ENCODE measurements at places on chromosomes 1 and 21. TPM values are rescaled to one million over a fixed set of nuclear protein-coding genes. Genes with fewer than 3 reads are reported as not detected.

DNA sequence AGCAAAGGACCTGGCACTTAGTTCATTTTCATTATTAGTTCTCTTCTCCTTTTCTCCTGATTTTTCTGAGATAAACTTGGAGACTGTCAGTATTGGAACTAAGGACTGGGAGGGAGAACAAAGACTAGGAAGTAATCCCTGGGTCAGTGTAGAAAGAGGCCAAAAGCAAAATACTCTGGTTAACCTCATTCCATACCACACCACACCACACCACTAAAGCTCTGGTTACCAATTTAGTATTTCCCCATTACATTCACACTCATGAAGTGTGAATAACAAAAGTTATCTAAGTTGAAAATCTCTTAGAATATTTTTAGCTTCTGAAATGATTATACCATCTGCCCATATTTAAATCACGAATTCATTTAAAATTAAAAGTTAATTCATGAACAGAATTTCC, 68.9 kb upstream of the DMRTA2 start:
- H3K36me3 ChIP-seq, result peaks cover 3% of the 10 kb centered on the region
- no peaks in the 10 kb centered on the region for H3K27me3 ChIP-seq
- no peaks in the 10 kb centered on the region for H3K4me1 ChIP-seq
- no peak overlapping the region for H3K4me3 ChIP-seq

DNA sequence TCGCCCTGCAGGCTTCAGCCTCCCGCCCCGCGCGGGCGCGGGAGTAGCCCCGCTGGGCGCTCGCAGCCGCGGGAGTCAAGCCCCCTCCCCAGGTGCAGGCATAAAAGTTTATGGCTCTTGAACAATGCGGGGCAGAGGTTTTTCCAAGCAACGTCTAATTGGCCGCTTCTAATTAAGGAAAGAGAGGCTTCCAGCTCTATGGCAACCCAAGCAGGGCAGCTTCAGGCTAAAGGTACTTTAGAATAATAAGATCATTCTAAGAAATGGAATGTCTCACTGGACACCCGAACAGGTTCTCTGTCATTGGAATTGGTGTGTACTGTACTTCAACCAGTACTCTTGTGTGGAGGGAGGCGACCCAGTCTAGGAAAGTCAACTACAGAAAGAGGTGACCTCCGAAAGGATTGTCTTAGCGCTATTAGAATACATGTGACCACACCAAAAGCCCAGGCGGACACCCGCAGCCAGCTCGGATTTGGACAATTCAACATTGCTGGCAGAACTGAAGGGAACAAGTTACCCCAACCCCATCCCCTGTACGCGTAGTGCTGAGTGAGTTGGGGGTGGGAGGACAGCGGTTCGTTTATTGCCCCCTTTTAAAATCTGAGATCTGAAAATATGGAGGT, 12.5 kb downstream of the NR5A2 start:
- no peaks in the 10 kb centered on the region for H3K36me3 ChIP-seq
- no peak overlapping the region for H3K27ac ChIP-seq
- no peak for DNase-seq
- H3K4me1 ChIP-seq, result peaks cover 47% of the 10 kb centered on the region

DNA sequence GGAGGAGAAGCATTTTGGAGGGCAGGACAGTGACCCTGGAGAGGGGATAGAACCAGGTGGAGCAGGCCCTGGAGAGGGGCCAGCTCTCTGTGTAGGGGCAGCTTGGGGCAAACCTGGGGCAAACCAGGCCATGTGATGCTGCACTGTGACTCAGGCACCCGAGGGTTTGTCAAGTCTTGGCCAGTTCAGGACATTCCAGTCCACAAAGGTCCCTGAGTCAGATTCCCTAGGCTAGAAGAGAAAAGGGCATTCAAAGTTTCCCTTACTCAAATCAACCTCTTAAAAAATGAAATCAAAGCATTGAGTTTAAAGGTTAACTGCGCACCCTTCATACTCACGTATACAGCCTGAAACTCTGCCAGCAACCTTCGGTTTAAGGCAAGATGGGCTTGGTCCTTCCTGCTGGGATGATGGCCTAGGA, 25.2 kb upstream of the PLA2G2C start:
- no peak for DNase-seq
- no peaks in the 10 kb centered on the region for H3K36me3 ChIP-seq
- no peaks in the 10 kb centered on the region for H3K4me1 ChIP-seq
- H3K27ac ChIP-seq, result no peak overlapping the region

- H3K4me3 ChIP-seq, result no peak overlapping the region
- no peaks in the 10 kb centered on the region for H3K27me3 ChIP-seq
- H3K4me1 ChIP-seq, result peaks cover 31% of the 10 kb centered on the region
- H3K36me3 ChIP-seq, result peaks cover 7% of the 10 kb centered on the region
- no peak for DNase-seq
Observed at GRCh38 chr21:42006765-42007164, 3.4 kb downstream of the ZBTB21 start.

GRCh38 chr1:44534771-44535170, 129.7 kb downstream of the RNF220 start:
- peaks cover 24% of the 10 kb centered on the region for H3K4me1 ChIP-seq
- no peak overlapping the region for H3K27ac ChIP-seq
- DNase-seq, result no peak
- H3K27me3 ChIP-seq, result no peaks in the 10 kb centered on the region

- H3K36me3 ChIP-seq, result no peaks in the 10 kb centered on the region
- H3K4me3 ChIP-seq, result no peak overlapping the region
- peaks cover 61% of the 10 kb centered on the region for H3K27me3 ChIP-seq
Observed at GRCh38 chr1:53078333-53079101, 16.5 kb downstream of the PODN start.

DNA sequence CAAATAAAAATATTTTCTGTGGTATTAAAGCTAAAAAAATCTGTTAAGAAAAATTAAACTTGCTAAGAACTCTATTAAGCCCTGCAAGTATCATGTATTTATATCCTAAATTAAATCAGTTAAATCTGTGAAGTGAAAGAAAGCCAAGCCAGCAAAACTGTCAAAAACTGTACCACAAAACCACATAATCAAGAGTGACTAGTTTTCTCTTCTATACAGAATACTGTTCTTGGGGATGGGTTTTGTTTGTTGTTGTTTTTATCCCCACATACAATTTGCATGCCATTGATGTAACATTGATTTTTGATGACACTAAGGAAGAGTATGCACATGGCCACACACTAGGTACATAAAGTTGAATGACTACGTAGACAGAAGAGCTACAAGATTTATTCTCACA, 20.4 kb downstream of the DPH5 start:
- no peaks in the 10 kb centered on the region for H3K27me3 ChIP-seq
- H3K36me3 ChIP-seq, result no peaks in the 10 kb centered on the region
- H3K4me3 ChIP-seq, result no peak overlapping the region
- no peak overlapping the region for H3K27ac ChIP-seq
- DNase-seq, result no peak

DNA sequence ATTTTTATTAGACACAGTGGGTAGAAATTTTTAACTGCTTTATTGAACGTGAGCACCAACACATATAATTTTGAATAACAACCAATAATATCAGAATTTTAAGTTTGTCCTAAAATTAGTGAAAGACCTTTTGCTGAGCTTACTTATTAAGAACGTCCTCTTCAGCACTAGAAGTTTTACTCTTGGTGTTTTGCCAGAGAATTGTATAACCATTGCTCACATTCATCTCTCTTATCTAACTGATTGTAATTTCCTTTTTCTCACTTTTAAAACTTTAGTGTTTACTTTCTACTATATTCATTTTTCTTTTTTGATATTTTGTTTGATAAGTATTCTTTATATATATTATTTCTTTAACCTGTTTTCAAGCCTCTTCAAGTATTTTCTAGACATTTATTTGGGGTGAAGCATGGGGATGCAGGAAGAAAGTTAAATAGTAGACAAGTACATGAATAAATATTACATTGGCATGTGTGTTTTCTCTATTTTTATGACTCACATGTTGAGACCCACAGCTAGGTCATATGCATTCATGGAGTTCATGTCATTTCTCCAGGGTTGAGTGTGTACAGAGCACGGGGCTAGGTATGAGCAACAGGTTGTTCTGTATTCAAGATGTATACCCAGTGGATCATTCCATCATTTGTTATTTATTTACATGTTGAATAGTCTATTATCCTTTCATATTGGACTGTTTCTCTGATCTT, 90.6 kb downstream of the ATP6V1G3 start:
- H3K4me3 ChIP-seq, result no peak overlapping the region
- H3K27ac ChIP-seq, result no peak overlapping the region
- no peaks in the 10 kb centered on the region for H3K27me3 ChIP-seq
- DNase-seq, result no peak

- H3K4me1 ChIP-seq, result no peaks in the 10 kb centered on the region
- H3K4me3 ChIP-seq, result no peak overlapping the region
- H3K27me3 ChIP-seq, result no peaks in the 10 kb centered on the region
- no peak overlapping the region for H3K27ac ChIP-seq
- DNase-seq, result peak; percentile 22
- H3K36me3 ChIP-seq, result no peaks in the 10 kb centered on the region
Observed at GRCh38 chr1:223444411-223444810, 51.2 kb downstream of the CCDC185 start.

GRCh38 chr1:240164742-240165141, 73.1 kb downstream of the FMN2 start:
- no peaks in the 10 kb centered on the region for H3K4me1 ChIP-seq
- no peaks in the 10 kb centered on the region for H3K36me3 ChIP-seq
- DNase-seq, result no peak

- no peak overlapping the region for H3K4me3 ChIP-seq
- H3K27me3 ChIP-seq, result no peaks in the 10 kb centered on the region
- H3K4me1 ChIP-seq, result no peaks in the 10 kb centered on the region
- H3K36me3 ChIP-seq, result no peaks in the 10 kb centered on the region
- no peak overlapping the region for H3K27ac ChIP-seq
- DNase-seq, result no peak
Observed at GRCh38 chr1:55981010-55981650, 598.2 kb downstream of the PLPP3 start.

DNA sequence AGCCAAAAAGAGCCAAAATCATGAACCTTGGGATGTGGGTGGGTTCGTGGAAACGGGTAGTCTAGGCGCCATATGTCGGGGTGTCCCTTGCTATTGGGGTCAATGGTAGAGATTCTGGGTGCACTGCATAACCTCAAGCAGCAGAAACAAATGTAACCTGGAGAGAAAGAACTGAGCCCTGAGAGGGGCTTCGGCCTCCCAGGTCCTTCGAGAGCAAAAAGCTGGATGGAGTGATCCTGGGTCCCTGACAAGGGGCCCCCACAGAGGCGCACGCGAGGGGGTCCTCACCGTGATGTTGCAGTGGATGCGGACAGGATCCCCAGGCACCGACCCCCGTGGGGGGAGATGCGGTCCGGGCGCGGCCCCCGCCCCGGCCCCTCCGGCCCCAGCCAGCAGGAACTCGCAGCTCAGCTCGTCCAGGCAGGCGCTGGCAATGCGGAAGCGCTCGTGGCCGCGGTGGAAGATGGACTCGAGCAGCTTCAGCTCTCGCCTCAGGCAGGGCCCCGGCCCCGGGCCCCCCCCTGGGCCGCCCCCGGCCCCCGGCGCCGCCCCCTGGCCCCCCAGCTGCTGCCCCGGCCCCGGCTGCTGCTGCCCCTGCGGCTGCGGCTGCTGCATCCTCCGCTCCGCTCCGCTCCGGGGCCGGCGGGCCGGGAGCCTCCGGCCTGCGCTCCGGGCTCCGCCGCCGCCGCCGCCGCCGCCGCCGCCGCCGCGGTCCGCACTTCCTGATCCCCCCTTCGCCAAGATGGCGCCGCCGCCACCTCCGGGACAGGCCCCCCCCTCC, at the start of gene UBE2Q1:
UBE2Q1 (minus strand) TSS at position 724 of the 781 bp plus-strand sequence; CDS start at position 615, 109 bp downstream.
- peaks cover 34% of the 10 kb centered on the region for H3K4me1 ChIP-seq
- no peaks in the 10 kb centered on the region for H3K27me3 ChIP-seq

DNA sequence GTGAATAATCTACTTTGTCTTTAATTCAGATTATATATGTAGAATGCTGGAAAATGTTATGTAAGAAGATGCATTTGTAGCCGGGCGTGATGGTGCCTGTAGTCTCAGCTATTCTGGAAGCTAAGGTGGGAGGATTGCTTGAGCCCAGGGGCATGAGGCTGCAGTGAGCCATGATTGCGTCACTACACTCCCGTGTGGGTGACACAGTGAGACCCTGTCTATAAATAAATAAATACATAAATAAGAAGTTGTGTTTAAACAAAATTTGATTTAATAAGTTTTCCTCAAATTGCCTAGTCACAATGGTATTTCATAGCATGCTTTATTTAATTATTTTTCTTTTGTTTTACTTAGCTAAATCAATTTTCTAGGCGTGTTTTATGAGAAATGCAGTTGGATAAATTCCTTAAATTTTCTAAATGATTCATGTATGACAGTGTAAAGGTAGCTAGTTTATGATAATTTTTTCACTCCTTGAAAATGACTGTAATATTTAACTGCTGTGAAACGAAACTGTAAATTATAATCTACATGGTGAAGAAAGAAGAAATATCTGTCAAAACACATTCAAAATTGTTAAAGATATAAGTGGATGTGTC, 232.6 kb downstream of the SRGAP2C start:
- H3K27me3 ChIP-seq, result no peaks in the 10 kb centered on the region
- no peak overlapping the region for H3K4me3 ChIP-seq
- DNase-seq, result no peak

GRCh38 chr1:31239653-31240241, at the start of gene NKAIN1:
TSS of gene NKAIN1 (minus strand) at chr1:31239887. CDS start at chr1:31239547, 340 bp downstream.
- DNase-seq, result no peak
- H3K4me3 ChIP-seq, result peak within 1 kb of the TSS; percentile 60
- H3K4me1 ChIP-seq, result peaks cover 13% of the 10 kb centered on the region
- peaks cover 10% of the 10 kb centered on the region for H3K27me3 ChIP-seq
- H3K36me3 ChIP-seq, result no peaks in the 10 kb centered on the region

DNA sequence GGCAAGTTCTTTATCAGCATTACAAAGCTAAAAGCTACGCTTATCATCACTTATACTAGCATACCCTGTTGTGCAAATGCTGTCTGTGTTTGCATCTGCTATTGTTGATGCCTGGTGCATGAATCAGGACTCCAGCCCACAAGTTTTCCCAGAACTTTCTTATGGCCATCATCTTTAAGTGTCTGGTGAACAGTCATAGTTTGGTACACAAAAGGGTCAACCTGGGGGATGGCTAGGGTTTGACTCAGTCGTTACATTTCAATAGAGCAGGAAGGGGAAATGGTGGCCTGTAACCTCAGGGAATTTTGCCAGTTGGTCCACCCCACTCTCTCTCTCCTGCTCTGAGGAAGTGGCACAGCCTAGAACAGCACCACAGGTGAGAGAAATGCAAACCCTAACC, 35.4 kb downstream of the SELL start:
- no peak for DNase-seq
- H3K4me1 ChIP-seq, result no peaks in the 10 kb centered on the region
- H3K4me3 ChIP-seq, result no peak overlapping the region
- no peak overlapping the region for H3K27ac ChIP-seq

GRCh38 chr1:209183195-209183594, 400.3 kb upstream of the CAMK1G start:
- no peak for DNase-seq
- H3K27ac ChIP-seq, result no peak overlapping the region
- no peak overlapping the region for H3K4me3 ChIP-seq
- H3K4me1 ChIP-seq, result no peaks in the 10 kb centered on the region
- H3K36me3 ChIP-seq, result no peaks in the 10 kb centered on the region
- no peaks in the 10 kb centered on the region for H3K27me3 ChIP-seq

- no peak for DNase-seq
- peaks cover 11% of the 10 kb centered on the region for H3K4me1 ChIP-seq
- no peaks in the 10 kb centered on the region for H3K27me3 ChIP-seq
- H3K36me3 ChIP-seq, result peaks cover 4% of the 10 kb centered on the region
Observed at GRCh38 chr1:153872331-153872730, 50.4 kb downstream of the GATAD2B start.

GRCh38 chr1:230337266-230337665, 88.9 kb downstream of the PGBD5 start:
- no peak for DNase-seq
- 0 out of 3 replicates have a peak, but pooled peaks cover 9% of the 10 kb centered on the region for H3K27me3 ChIP-seq
- H3K4me3 ChIP-seq, result no peak overlapping the region
- no peaks in the 10 kb centered on the region for H3K36me3 ChIP-seq

Gene HNRNPU
- 508 TPM for total RNA-seq

Gene PTPN7
- not detected for total RNA-seq

Gene RAP1GAP
- total RNA-seq, result 11.9 TPM

Gene KCNE2
- total RNA-seq, result not detected

Gene APH1A
- total RNA-seq, result 130 TPM
